ENCODE measurements at places on chromosomes 5 and 9.
A peak's percentile ranks its signal among the peaks of the same experiment; 100 is the strongest.

GRCh38 chr9:121679901-121680635 is 28.6 kb downstream of the DAB2IP start:
- no peak for DNase-seq

GRCh38 chr5:140672455-140673186 is 755 bp downstream of the DND1 start:
- DNase-seq = peak; percentile 57

- peak; percentile 67 for DNase-seq
Measured at GRCh38 chr9:2158111-2158610, 143.0 kb downstream of the SMARCA2 start.

- DNase-seq = no peak
Measured at GRCh38 chr9:131216806-131217205, 59.5 kb downstream of the FAM78A start.

Measured in ELR (cell line).